ENCODE measurements at places on chromosomes 7 and 10. TPM values are rescaled to one million over a fixed set of nuclear protein-coding genes. Genes with fewer than 3 reads are reported as not detected.

The C10orf105 gene
- not detected for total RNA-seq

The RNF148 gene
- total RNA-seq: not detected

The PAPSS2 gene
- 1.1 TPM for total RNA-seq

The ACTL6B gene
- not detected for total RNA-seq

The ASB10 gene
- total RNA-seq: not detected

The PRF1 gene
- not detected for total RNA-seq

The CC2D2B gene
- not detected for total RNA-seq

The AKR1E2 gene
- 29.2 TPM for total RNA-seq

The ACADSB gene
- total RNA-seq: 1.9 TPM

The ZMIZ2 gene
- 5.3 TPM for total RNA-seq

The CALCR gene
- total RNA-seq: not detected

The KEL gene
- total RNA-seq: 0.72 TPM

The TEX36 gene
- total RNA-seq: not detected

The CYP2C9 gene
- not detected for total RNA-seq

The ATG9B gene
- total RNA-seq: not detected

The FBH1 gene
- total RNA-seq: 59.9 TPM

The KLF14 gene
- total RNA-seq: not detected

The MYPN gene
- not detected for total RNA-seq

The ZPBP gene
- total RNA-seq: not detected

The CDC14C gene
- not detected for total RNA-seq

The LDB3 gene
- not detected for total RNA-seq

The WASHC2A gene
- 24.7 TPM for total RNA-seq

The A1CF gene
- total RNA-seq: not detected

The HMX2 gene
- not detected for total RNA-seq

The CYP2C8 gene
- not detected for total RNA-seq

The ACTR1A gene
- total RNA-seq: 56.5 TPM

The AMPH gene
- not detected for total RNA-seq

The ACSL5 gene
- under 0.01 TPM for total RNA-seq

The CHST3 gene
- 20.0 TPM for total RNA-seq

The PRLHR gene
- not detected for total RNA-seq

The SLC35G1 gene
- 2.9 TPM for total RNA-seq

The OR6B1 gene
- total RNA-seq: not detected

The PLEKHS1 gene
- total RNA-seq: under 0.01 TPM

The TES gene
- 190 TPM for total RNA-seq

The ENKUR gene
- under 0.01 TPM for total RNA-seq

The HMX3 gene
- total RNA-seq: not detected

The IFIT1B gene
- not detected for total RNA-seq

The DPYSL4 gene
- 1.2 TPM for total RNA-seq

The MMP21 gene
- total RNA-seq: not detected

The PTF1A gene
- not detected for total RNA-seq

The PCLO gene
- total RNA-seq: 0.48 TPM

The KLLN gene
- total RNA-seq: 0.64 TPM

The INSYN2A gene
- under 0.01 TPM for total RNA-seq

The NEBL gene
- total RNA-seq: 9.2 TPM

The LLCFC1 gene
- total RNA-seq: not detected

The MNX1 gene
- not detected for total RNA-seq

The MAGI2 gene
- 1.7 TPM for total RNA-seq

Measured in tracheal epithelial cell (primary cell).